ENCODE measurements at places on chromosomes 3 and 15.

GRCh38 chr15:73694419-73694818 is 10.2 kb downstream of the CD276 start:
- no peak for DNase-seq

DNA sequence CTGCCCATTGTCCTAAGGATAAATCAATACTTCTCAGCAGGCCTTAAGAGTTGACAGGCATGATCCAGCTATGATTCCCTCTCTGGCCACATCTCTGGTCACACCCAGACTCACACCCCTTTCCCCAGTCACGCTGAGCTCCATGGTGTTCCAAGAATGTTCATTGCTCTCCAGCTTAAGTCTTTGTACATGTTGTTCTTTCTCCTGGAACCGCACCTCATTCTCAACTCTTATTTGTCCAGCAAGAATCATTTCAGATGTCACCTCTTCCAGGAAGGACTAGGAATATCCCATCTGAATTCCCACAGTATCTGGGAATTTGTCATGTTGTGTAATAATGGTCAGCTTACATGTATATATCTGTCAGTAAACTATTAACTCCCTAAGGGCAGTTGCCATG is 118.3 kb upstream of the GALNT15 start:
- no peak for DNase-seq

- no peak for DNase-seq
Observed at GRCh38 chr3:23701716-23702597, 103.8 kb upstream of the UBE2E1 start.

GRCh38 chr3:39346785-39347585 is 17.5 kb downstream of the CCR8 start:
- DNase-seq: no peak

DNA sequence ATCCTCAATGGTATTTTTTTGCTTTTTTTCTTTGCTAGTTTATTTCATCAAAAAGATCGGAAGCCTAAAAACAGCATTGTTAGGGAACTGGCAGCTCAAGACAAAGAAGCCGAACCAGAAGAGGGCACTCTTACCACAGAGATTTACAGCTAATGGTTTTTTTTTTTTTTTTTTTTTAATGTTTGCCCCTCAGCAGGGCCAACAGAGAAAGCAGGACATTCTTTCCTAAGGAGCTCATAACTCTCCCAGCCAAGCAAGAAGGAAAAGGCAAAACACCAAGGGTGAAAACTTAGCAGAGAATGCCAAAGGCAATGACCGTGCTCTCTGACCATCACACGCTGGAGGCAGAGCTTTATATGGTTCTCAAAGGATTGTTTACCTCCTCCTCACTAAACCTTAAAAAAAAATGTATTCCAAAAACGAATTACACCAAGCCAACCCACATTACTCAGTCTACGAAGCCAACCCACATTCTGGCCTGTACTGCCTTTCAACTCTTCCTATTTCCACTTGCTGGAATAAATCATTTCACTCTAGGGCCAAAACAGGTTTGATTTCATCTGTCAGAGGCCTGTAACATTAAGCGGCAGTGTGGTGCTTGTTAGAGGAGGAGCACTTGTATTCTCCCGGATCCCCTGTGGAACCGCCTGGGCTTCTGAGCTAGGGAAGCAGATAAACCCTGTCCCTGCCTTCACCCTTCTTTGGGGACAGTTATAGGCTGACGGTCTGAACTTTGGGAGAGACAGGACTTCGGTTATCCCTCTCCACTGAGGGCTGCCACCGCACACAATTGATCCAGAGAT is 35.6 kb upstream of the GYG1 start:
- DNase-seq: no peak

- DNase-seq: no peak
Observed at GRCh38 chr3:138879541-138880380, 45.0 kb upstream of the PIK3CB start.

DNA sequence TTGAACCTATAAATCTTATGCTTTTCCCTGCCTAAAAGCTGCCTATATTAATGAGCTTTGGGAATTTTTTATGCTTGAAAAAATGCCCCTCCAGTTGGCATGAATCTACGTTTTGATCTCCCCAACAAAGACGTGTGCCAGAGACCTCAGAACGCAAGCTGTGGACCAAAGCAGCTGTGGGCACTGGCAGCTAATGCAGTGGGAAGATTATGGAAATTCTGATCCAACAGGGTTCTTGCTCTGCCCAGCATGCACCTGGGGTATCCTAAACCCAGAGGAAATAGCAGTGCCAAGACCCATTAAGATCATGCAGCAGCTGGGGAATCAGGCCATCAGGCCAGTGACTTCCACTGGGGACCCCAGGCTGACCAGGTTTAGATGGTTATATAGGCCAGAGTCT is 423.0 kb downstream of the ZBBX start:
- no peak for DNase-seq

DNA sequence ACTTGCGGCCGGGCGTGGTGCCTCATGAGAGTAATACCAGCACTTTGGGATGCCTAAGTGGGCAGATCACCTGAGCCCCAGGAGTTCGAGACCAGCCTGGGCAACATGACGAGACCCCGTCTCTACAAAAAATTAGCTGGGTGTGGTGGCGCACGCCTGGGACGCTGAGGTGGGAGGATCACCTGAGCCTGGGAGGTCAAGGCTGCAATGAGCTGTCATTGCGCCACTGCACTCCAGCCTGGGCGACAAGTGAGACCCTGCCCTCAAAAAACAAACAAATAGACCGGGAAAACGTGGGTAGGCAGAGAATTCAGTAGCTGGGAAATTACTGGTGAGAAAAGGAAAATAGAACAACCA is 667 bp downstream of the UMPS start:
- no peak for DNase-seq

GRCh38 chr15:81322676-81323253 is 1.2 kb downstream of the STARD5 start:
- no peak for DNase-seq

- no peak for DNase-seq
Observed at GRCh38 chr15:70955151-70955550, 62.5 kb downstream of the LRRC49 start.

DNA sequence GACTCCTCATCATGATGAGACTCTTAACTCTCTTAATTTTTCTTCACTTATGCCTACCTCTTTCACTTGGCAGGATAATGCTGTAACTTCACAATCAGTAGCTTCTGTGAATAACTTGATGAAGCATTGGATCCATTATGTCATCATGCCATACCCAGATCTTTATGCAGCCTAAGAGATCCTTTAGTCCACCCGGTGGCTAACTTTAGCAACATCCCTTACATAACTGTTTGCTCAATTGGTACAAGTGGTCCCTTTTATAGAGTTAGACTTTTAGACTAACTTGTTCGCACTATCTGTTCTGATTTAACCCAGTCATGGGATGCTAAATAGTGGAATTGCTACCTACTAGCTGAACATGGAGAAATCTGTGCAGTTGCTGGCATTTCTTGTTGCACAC is 184.5 kb downstream of the USP13 start:
- DNase-seq: no peak

DNA sequence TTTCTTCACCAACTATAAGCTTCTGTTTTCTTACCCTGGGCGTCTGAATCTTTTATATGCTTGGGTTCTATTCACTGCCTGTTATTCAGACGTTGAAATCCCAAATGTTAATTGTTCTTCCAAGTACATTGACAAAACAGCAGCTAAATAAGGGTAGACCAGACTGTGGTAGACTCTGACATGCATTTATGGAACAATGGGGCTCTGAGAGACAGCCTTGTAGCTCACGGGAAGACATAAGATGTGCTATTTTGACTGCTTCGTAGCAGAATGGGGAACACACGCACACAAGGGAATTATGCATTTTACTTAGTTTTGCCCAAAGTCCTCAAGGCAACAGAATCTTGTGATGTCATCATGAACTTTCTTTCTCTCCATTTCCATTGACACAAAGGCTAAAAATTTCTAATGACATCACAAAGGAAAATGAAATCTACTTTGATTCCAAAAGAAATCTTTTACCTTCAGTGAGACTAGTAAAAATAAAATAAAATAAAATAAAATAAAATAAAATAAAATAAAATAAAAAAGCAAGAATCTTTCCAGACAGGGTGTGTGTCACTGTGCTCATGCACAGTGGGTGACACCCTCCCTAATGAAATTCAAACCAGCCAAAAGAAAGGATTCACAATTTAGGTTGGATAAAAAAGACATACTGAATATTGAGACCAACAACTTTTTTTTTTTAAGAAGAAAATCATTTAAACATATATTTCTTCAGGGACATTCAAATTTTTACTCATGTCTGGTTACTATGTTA is 346.6 kb downstream of the ZBTB20 start:
- DNase-seq: no peak

DNA sequence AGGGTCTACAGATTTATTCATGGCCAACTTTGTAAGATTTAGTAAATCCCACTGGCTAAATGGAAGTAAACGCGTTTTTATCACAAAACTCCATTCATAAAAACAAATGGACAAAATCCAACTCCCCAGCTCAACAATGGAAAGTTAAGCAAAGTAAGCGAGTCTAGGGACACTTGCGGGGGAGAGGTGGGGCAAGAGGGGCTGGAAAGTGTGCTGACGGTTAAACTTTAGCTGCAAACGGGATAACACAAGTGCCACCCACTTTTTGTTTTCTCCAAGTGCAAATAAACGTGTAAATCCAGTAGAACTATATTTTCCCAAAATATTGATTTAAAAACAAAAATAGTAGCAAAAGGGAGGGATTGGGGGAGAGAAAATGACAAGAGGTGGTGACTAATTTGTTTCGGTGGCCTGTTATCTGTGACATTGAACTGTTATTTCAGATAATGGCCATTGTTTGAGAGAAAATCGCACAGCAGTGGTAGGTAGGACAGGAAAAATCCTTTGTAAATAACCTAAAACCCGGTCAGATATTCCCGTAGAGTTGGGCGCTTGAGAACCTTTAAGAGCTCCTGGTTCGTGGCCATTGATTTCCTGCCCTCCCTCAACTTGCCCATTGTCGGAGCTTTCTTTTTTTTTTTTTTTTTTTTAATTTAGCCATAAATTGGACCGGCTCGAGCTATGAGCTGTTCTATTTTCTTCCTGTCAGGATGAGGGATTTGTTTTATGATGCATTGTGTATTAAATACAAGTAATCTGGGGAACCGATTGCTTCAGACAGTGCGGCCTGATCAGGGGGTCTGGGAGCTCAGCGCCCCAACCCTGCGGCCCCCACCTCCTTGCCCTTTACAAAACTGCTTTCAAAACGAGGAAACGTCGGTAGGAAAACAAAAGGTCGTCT is 514.8 kb downstream of the MECOM start:
- no peak for DNase-seq

DNA sequence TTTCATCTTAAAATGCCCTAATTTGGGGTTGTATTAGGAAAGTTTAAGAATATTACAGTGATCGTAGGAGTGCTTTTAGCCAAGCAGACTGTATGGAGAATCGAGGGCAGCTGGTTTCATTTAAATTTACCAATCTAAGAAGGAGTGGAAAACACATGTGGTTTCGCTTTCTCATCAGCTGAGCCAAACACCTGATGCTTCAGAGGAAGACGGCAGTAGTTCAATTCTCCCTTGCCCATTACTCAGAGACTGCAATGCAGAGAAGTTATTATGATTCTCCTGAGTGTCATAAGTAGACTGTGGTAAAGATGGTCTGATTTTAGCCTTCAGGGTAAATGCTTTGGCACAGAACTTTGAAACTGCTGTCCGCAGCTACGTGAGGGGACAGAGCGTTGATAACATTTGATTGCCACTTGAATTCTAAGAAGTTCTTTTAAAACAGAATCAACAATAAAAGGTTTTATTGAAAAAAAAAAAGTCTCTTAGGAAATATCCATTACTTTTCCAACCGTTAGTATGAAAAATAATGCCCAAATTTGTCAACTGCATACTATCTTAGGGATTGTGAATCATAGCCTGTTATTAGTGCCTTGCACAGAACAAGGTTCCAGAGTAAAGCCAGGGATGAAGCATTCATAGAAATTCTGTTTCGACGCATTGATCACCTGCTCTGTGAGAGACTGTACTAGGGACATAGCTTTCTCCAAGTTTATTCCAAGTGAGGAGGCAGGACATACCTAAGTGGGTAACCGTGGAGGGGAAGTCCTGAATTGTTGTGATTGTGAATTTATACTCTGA is 25.6 kb downstream of the LYSMD4 start:
- no peak for DNase-seq

GRCh38 chr3:161163297-161163696 is 57.8 kb upstream of the NMD3 start:
- no peak for DNase-seq

- no peak for DNase-seq
Observed at GRCh38 chr3:74844428-74844827, 230.0 kb upstream of the CNTN3 start.

DNA sequence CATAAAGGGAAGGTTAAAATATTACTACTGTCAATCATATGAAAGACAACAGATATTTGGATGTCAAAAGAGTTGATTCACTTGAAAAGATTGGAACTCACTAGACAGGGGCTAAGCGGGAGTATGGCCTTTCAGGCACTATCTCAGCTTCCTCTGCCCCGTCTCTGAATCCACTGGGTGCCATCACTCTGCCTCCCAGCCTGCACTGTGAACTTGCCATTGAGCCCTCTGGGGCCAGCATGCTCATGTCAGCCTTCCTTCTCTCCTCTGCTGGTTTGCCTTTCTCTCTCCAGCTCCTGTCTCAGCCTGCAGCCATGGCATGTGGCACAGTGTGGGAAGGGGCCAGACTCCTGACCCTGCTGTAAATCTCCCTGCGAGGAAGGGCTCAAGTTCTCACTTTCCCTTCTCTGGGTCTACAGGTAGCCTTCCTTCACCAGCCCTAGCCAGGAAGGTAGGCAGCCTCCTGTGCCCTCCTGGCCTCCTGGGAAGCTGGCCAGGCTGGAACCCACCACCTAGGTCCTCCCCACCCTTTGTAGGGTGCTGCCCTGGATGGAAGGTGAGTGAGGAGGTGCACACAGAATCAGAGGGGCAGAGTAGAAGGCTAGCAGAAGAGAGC is 54.0 kb upstream of the SLCO2A1 start:
- no peak for DNase-seq

GRCh38 chr3:68878322-68878721 is 54.0 kb downstream of the TAFA4 start:
- no peak for DNase-seq

DNA sequence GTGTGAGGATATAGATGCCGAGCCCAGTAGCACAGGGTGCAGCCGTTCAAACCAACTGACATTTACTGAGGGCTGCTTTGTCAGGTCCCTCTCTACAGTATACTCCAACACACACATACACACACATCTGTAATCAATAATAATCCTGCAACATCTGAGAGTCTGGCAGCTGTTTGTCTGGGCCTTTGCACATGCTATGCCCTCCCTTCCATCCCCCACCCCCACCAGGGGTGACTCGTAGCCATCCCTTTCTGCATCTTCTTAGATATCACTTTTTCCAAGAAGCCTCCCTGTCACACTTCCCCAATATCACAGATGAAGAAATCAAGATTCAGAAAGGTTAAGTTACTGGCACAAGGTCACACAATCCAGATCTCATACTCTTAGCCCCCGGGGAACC is 13.7 kb downstream of the SPATA12 start:
- no peak for DNase-seq
